Stromal cell of bone marrow (primary cell): ENCODE measurements at places on chromosomes 4 and X.

DNA sequence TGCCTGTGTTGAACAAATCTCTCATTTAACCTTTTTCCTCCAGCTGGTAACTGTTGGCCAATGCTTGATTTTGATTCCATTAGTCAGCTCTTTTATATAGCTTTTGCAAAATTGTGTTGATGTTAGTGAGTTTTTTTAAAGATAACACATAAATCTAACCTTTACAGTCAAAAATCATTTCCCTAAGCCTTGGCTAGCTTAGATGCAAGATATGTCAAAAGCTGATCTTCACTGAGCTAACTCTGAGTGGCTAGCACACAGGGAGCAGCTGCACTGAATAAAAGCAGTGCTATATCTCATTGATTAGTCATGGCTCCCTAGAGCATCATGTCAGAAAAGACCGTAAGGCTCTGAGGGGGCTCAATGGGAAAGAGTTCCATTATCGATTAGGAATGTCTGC is 78.7 kb downstream of the PPARGC1A start:
- DNase-seq, result no peak

DNA sequence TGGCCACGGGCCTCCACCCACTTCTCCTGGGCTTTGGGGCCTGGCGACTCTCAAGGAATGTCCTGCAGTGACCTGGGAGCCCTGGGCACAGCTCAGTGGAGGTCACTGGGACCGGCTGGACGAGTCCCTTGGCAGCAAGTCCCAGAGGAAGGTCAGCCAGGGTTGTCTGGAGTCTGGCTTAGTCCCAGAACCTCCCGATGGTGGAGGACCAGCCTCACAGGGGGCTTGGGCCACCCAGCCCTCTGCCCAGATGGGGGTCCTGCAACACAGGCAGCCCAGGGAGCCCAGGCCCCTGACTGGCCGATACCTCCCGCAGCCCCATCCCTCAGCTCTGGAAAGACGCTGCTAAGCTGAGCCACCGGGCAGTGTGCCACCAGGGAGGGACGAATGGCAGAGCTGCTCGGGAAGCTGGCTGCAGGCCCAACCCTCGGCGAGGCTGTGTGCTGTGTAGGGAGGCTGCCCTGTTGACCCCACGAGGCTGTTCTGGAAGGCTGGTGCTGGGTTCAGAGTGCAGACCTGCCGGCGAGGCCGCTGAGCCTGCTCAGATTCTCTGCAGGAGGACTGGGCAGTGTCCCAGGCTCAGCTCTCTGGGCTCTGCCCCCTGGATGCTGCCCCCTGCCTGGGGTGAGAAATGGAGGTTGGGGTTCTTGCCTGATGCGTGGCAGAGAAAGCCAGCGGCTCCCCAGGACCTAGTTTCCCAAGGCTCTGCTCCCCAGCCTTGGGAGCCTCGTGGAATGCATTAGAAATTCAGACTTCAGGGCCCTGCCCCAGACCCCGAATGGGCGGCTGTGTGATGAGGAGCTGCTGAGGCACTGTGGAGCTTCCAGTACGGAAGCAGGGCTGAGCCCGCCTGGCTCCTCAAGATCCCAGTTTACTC is 61.7 kb downstream of the ADRA2C start:
- DNase-seq, result peak; percentile 46

GRCh38 chrX:9856588-9856987 is 70.4 kb downstream of the SHROOM2 start:
- DNase-seq, result no peak

- no peak for DNase-seq
These were observed 112.4 kb upstream of the LSM6 start for GRCh38 chr4:146063143-146063542.

GRCh38 chrX:134718966-134719317 is 60.7 kb upstream of the PLAC1 start:
- no peak for DNase-seq

- no peak for DNase-seq
These were observed 29.5 kb downstream of the FHDC1 start for GRCh38 chr4:152965611-152966010.

- DNase-seq, result no peak
These were observed 652 bp downstream of the SRPX start for GRCh38 chrX:38220024-38220414.

DNA sequence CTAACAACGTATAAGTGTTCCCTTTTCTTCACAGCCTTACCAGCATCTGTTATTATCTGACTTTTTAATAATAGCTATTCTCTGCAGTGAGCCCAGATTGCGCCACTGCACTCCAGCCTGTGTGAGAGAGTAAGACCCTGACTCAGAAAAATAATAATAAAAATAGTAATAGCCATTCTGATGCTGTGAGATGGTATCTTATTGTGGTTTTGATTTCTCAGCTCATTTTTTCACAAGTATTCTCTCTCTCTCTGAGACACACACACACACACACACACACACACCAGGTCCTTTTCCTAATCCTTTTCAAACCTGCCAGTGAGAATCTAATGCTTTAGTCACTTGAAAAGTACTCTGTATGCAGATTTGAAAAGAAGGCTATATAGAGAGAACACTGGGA is 89.8 kb downstream of the CHIC2 start:
- DNase-seq, result no peak

DNA sequence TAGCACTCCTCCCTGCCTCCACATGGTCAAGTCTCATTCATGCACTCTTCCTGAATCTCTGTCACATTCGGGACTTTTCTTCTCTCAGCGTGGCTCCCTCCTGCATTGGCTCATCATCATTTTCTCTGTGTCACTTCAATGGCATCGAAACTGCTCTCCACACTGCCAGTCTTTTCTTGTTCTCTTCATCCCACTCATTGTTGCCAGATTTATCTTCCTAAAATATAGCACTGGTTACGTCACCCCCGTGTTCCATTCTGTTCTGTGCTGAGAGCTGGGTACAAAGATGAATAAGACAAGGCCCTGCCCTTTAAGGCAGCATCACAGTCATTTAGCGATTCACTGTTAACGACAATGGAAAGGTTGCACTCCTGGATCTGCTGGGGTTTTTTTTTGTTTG is 174.4 kb upstream of the TBC1D9 start:
- no peak for DNase-seq

GRCh38 chr4:145183023-145183422 is 2.6 kb upstream of the OTUD4 start:
- DNase-seq, result no peak

- no peak for DNase-seq
These were observed 9.2 kb downstream of the LRRC66 start for GRCh38 chr4:52010986-52011385.

DNA sequence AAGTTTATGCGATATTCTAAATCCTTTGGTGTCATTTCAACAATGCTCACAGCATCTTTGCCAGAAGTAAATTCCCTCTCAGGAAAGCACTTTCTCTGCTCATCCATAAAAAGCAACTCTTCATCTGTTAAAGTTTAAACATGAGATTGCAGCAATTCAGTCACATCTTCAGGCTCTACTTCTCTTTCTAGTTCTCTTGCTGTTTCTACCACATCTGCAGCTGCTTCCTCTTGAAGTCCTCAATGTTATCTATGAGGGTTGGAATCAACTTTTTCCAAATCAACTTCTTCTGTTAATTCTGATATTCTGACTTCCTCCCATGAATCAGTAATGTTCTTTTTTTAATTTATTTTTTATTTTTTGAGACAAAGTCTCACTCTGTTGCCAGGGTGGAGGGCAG is 100.9 kb downstream of the LCORL start:
- DNase-seq, result no peak

DNA sequence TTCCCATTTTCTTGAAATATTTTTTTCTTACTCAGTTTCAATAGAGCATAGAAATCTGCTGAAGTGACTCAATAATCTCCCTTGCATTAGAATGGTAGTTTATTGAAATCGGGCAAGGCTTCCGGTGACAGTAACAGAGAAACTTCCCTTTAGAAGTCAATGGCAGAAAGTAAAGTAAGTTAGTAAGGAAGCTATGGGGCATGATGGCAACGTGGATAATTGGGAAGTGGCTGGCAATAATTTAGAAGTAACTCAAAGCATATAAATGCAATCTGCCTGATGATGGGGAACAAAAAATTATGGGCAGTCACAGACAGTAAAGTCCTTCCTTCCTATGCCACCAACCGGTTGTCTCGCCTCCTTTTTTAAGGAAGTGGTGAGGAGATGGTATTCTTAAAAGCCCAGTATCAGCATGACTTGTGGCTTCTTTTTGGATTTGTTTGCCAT is 7.6 kb downstream of the CYBB start:
- no peak for DNase-seq
